ENCODE measurements at places on chromosomes 12 and 14. TPM values are rescaled to one million over a fixed set of nuclear protein-coding genes. Genes with fewer than 3 reads are reported as not detected.

GRCh38 chr14:86013641-86014040 is 483.7 kb downstream of the FLRT2 start:
- no peaks in the 10 kb centered on the region for H3K27me3 ChIP-seq
- H3K4me1 ChIP-seq, result no peaks in the 10 kb centered on the region
- no peaks in the 10 kb centered on the region for H3K36me3 ChIP-seq
- H3K27ac ChIP-seq, result no peak overlapping the region
- no peak for DNase-seq

BBOF1 gene
- total RNA-seq, result 3.8 TPM

- H3K27me3 ChIP-seq, result no peaks in the 10 kb centered on the region
- H3K4me3 ChIP-seq, result peak overlapping the region; percentile 55
- H3K36me3 ChIP-seq, result no peaks in the 10 kb centered on the region
Measured at GRCh38 chr14:89303456-89304435, 113.3 kb downstream of the FOXN3 start.

GRCh38 chr14:61503167-61503801 is 181.9 kb downstream of the PRKCH start:
- H3K4me3 ChIP-seq, result no peak overlapping the region
- no peak overlapping the region for H3K27ac ChIP-seq
- DNase-seq, result no peak

TCL1B gene
- total RNA-seq, result not detected

DNA sequence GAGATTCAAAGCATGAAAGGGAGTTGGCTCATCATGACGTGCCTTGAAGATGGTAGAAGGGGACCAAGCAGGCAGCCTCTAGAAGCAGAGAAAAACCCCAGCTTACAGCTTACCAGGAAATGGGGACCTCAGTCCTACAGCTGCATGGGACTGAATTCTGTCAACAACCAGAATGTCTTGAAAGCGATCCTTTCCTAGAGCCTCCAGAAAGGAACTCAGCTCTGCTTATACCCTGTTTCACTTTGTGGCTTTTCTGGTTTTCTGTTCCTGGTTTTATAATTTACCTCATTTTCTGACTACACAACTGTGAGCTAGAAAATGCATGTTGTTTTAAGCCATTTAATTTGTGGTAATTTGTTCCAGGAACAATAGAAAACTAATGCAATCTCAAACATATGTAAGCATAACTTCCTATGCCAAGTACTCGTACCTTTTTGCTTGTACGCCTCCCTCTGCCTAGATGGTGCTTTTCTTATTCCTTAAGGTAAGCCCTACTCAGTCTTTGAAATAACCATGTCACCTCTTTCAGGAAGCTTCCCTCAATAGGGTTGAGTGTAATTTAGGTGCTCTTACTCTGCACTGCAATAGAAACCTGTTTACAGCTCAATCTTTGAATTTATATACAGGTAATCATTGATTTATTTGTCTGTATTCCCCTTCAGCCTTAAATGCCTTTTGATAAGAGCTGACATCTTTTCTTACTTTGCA is 348.8 kb downstream of the TMEM117 start:
- H3K36me3 ChIP-seq, result no peaks in the 10 kb centered on the region
- no peaks in the 10 kb centered on the region for H3K4me1 ChIP-seq
- no peak for DNase-seq
- no peak overlapping the region for H3K27ac ChIP-seq
- H3K4me3 ChIP-seq, result no peak overlapping the region
- H3K27me3 ChIP-seq, result no peaks in the 10 kb centered on the region

ENDOU gene
- total RNA-seq, result 0.49 TPM

DNA sequence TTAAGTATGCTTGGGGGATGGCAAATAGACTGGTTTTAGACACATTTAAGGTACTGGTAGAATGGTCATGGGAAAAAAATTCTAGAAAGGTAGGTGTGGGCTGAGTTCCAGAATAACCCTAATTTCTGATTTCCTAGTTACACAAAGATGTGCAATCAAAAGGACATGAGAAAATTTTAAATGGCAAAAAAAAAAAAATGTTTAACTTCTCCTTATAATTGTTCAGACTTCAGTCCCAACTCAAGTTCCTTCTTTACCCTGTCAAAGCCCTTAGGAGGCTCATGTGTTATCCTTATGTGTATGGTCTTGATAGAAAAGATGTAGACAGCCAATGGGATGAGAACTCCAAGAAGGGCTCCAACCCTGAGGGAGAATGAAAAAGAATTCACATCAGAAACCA is 153.3 kb upstream of the PLEKHG7 start:
- H3K27ac ChIP-seq, result no peak overlapping the region
- no peak overlapping the region for H3K4me3 ChIP-seq
- no peaks in the 10 kb centered on the region for H3K36me3 ChIP-seq

- DNase-seq, result no peak
- no peaks in the 10 kb centered on the region for H3K27me3 ChIP-seq
- no peaks in the 10 kb centered on the region for H3K36me3 ChIP-seq
- no peaks in the 10 kb centered on the region for H3K4me1 ChIP-seq
- no peak overlapping the region for H3K4me3 ChIP-seq
Measured at GRCh38 chr12:75603475-75603874, 92.1 kb upstream of the KRR1 start.

DNA sequence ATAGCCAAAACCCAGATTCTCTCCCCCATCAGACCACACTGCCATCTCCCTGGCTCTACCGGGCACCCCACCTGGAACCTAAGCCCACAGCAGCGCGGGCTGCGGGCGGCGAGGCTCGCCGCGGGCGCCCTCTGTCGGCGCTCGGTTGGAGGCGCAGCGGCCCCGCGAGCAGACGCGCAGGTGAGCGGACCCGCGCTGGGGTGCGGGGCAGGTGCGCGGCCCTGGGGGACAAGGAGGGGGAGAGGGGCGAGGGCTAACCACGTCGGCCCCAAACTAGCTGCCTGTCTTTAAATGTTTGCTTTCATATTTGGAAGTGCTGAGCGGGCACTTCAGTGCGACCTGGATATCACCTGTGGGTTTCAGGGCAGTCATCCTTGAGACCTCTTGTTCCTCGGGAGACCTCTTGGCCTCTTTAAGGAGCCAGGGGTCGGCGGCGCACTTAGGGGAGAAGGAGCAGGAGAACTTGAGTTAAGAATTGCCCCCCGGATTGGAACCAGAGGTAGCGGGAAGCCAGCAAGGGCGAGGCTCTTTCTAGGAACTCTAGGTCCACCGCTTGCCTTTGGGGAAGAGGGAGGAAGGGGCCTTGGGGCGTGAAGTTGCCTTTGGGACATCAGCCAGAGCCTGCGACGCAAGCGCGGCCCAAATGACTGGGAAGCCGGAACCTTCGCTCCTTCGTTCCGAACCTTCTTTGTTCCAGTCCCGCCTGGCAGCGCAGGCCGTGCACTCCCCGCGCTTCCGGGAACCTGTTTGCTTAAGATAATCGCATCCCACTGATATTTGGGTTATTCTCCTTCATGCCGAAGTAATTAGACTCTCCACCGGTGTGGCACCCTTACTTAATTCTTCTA is 78.7 kb downstream of the NEDD1 start:
- H3K36me3 ChIP-seq, result no peaks in the 10 kb centered on the region
- H3K27ac ChIP-seq, result no peak overlapping the region
- DNase-seq, result no peak

- no peak overlapping the region for H3K27ac ChIP-seq
- no peak overlapping the region for H3K4me3 ChIP-seq
- no peaks in the 10 kb centered on the region for H3K27me3 ChIP-seq
- no peaks in the 10 kb centered on the region for H3K36me3 ChIP-seq
- no peaks in the 10 kb centered on the region for H3K4me1 ChIP-seq
Measured at GRCh38 chr12:58117667-58118066, 176.3 kb downstream of the ATP23 start.

- no peak overlapping the region for H3K27ac ChIP-seq
- no peak overlapping the region for H3K4me3 ChIP-seq
- no peak for DNase-seq
- no peaks in the 10 kb centered on the region for H3K27me3 ChIP-seq
- H3K36me3 ChIP-seq, result no peaks in the 10 kb centered on the region
- no peaks in the 10 kb centered on the region for H3K4me1 ChIP-seq
Measured at GRCh38 chr14:33039311-33039710, 100.6 kb downstream of the NPAS3 start.

BEGAIN gene
- 1.9 TPM for total RNA-seq

DNA sequence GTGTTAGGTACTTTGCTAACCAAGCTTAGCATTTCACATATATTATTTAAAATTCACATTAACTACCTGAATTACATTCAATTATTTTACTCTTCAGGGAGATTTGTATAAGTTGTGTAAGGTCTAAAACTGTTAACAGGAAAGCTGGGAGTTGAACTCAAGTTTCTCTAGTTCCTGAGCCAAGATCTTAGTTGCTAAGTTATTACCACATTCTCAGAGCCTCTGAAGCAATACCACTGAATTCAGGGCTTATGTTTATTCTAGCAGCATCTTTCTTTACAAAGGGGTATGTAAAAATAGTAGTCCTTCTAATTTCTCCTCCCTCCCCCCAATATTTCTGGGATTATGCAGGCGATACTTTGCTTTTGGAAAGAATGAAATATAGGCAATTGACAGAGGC is 786.8 kb downstream of the DIO2 start:
- no peak overlapping the region for H3K4me3 ChIP-seq
- H3K4me1 ChIP-seq, result no peaks in the 10 kb centered on the region
- no peak for DNase-seq
- no peaks in the 10 kb centered on the region for H3K36me3 ChIP-seq

- no peak overlapping the region for H3K27ac ChIP-seq
- no peaks in the 10 kb centered on the region for H3K4me1 ChIP-seq
- H3K4me3 ChIP-seq, result no peak overlapping the region
- no peaks in the 10 kb centered on the region for H3K36me3 ChIP-seq
Measured at GRCh38 chr12:21172079-21172478, 41.1 kb downstream of the SLCO1B1 start.

GRCh38 chr14:32900547-32900946 is 38.1 kb upstream of the NPAS3 start:
- H3K4me1 ChIP-seq, result peaks cover 7% of the 10 kb centered on the region
- no peaks in the 10 kb centered on the region for H3K27me3 ChIP-seq
- no peak for DNase-seq
- no peak overlapping the region for H3K4me3 ChIP-seq
- H3K36me3 ChIP-seq, result no peaks in the 10 kb centered on the region

- H3K27ac ChIP-seq, result peak overlapping the region; percentile 99
- no peak overlapping the region for H3K4me3 ChIP-seq
- no peaks in the 10 kb centered on the region for H3K27me3 ChIP-seq
- H3K4me1 ChIP-seq, result peaks cover 100% of the 10 kb centered on the region
- no peak for DNase-seq
Measured at GRCh38 chr12:113237748-113238147, 16.5 kb downstream of the TPCN1 start.

DNA sequence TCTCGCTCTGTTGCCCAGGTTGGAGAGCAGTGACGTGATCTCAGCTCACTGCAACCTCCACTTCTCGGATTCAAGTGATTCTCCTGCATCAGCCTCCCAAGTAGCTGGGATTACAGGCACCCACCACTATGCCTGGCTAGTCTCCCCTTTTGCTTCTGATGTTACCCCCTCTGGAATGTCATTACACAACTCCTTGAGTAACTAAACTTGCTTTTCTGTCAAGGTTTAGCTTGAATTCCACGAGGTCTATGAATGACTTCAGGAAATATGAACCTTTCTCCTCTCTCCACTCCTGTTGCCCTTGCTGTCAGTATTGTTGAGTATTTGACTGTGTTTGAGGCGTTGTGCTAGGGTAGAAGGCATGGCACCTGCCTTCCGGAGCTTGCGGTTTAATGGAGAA is 16.8 kb upstream of the RTRAF start:
- no peaks in the 10 kb centered on the region for H3K4me1 ChIP-seq
- no peak for DNase-seq
- no peak overlapping the region for H3K4me3 ChIP-seq
- no peaks in the 10 kb centered on the region for H3K27me3 ChIP-seq
- no peaks in the 10 kb centered on the region for H3K36me3 ChIP-seq
- no peak overlapping the region for H3K27ac ChIP-seq

PLEKHG7 gene
- not detected for total RNA-seq

GRCh38 chr12:57891542-57892228 is 45.2 kb upstream of the CTDSP2 start:
- peak overlapping the region; percentile 98 for H3K27ac ChIP-seq
- DNase-seq, result no peak
- H3K4me3 ChIP-seq, result no peak overlapping the region
- H3K4me1 ChIP-seq, result peaks cover 92% of the 10 kb centered on the region
- no peaks in the 10 kb centered on the region for H3K27me3 ChIP-seq

- peaks cover 89% of the 10 kb centered on the region for H3K27me3 ChIP-seq
- no peaks in the 10 kb centered on the region for H3K4me1 ChIP-seq
- DNase-seq, result no peak
- H3K27ac ChIP-seq, result no peak overlapping the region
- no peak overlapping the region for H3K4me3 ChIP-seq
Measured at GRCh38 chr14:106185837-106186233, 659.5 kb downstream of the TMEM121 start.

Data from left ventricle myocardium inferior (tissue), 1 donor.